ENCODE measurements at places on chromosomes 6 and 20. TPM values are rescaled to one million over a fixed set of nuclear protein-coding genes. Genes with fewer than 3 reads are reported as not detected.

Gene RIMS1
- not detected for total RNA-seq

Gene SLC26A8
- not detected for total RNA-seq

Gene SALL4
- 2.3 TPM for total RNA-seq

Gene NHSL1
- total RNA-seq, result 25.2 TPM

Gene FGD2
- not detected for total RNA-seq

Gene DLL1
- 0.17 TPM for total RNA-seq

Gene SLC25A27
- 22.6 TPM for total RNA-seq

Gene RBM39
- 494 TPM for total RNA-seq
